ENCODE measurements at places on chromosomes 2 and 18.

- DNase-seq = no peak
Observed at GRCh38 chr2:233450864-233451575, 96.7 kb downstream of the DGKD start.

- DNase-seq = no peak
Observed at GRCh38 chr2:43490252-43490786, 105.5 kb downstream of the THADA start.

DNA sequence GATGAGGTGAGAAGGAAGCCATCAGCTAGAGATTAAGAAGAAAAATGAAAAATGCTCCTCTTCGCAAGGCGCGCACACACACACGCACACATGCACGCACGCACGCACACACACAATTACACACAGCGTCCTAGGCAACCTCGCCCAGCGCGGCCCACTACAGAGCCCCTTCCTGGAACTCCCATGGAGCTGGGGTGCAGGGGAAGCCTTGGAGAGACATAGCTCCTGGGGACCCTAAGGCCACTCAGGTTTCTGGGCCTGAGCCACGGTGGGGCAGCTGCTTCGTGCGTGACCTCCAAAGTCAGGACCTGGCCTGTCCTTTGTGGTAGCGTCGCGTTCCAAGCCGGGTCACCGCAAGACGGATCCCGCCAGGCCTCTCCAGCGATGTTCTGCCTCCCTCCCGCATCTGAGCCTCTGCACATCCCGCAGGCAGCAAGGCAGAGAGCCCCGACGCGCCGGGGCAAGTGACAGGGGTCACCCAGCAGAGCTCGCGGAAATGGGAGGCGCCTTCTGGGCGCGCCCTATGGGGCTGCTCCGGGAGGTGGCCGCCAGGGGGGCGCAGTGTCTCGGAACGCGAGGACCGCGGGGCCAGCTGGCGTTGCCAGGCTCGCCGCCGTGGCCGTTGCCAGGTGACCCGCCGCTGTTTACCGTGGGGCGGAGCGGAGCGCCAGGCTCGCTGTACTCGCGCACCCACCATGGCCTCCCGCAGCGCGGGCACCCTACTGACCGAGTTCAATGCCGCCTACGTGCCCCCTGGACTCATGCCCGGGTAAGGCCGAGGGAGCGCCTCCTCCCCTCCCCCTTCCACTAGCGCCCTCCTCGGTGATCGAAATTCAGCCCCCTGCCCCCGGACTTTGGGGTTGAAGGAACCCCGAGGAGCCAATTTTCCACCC, 79.0 kb downstream of the CIB4 start:
- no peak for DNase-seq

DNA sequence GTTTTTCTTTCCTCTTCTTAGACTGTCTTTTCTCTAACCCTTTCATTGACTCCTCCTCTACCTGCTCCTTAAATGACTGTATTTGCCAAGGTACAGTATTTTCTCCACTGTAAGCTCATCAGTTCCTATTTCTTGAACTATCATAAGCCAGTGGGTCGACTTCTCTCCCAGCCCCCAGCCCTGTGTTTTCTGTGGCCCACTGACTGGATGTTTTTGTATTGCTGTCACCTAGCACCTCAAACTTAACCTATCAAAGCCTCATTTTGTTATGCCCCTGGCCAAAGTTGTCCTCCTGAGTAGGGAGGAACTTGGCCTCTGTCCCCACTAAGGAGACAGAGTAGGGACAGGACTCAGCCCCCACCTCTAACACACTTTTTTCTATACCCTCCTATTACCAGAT, 65.4 kb upstream of the CABLES1 start:
- DNase-seq = no peak

DNA sequence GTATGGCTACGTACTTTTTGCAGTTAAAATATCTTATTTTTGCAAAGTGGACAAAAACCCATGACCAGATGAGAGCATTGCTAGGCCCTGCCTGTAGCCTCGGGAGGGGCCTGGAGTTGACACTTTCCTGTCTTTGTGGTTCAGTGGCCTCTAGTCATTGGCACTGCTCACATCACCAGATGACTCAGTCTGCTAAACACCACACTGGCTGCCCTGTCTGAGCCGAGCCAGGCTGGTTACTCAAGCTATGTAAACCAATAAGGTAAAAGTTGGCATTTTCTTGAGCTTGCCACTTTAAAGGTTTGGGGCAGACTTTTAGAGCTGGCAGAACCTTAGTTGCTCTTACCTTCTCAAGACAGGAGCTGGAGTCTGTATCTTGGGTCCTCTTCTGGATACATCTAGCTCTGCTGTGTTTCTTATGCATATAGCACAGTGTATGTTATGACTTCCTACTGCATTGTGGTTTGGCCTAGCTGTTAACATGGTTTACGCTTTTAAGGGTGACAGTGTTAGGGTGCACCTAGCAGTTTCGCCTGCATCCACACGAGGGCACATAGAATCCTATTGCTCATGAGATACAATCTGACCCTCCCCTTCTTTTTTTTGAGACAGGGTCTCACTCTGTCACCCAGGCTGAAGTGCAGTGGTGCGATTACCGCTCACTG, 76.4 kb downstream of the AP1S3 start:
- peak; percentile 63 for DNase-seq

Measured in fibroblast of upper back skin (primary cell).